ENCODE measurements at places on chromosomes 2 and 18. TPM values are rescaled to one million over a fixed set of nuclear protein-coding genes. Genes with fewer than 3 reads are reported as not detected.

The LBX2 gene
- total RNA-seq = 0.80 TPM

The ABHD1 gene
- total RNA-seq = not detected

The C1GALT1C1L gene
- total RNA-seq = not detected

The SRD5A2 gene
- total RNA-seq = not detected

DNA sequence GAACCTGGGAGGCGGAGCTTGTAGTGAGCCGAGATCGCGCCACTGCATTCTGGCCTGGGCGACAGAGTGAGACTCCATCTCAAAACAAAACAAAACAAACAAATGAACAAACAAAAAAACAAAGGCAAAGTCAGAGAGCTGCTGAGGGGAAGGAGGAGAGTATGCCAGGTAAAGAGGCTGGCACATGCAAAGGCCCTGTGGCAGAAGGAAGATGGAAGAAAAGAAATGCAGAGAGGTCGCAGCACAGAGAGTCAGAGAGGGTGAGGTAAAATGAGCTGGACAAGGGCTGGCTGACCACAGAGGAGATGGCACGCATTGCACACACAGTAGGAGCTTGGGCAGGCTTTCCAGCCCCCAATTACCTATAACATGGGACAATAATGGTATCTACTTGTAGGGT, 47.0 kb downstream of the FAM178B start:
- H3K27me3 ChIP-seq = no peaks in the 10 kb centered on the region
- no peak overlapping the region for H3K27ac ChIP-seq
- DNase-seq = no peak
- H3K4me1 ChIP-seq = no peaks in the 10 kb centered on the region
- H3K36me3 ChIP-seq = no peaks in the 10 kb centered on the region

DNA sequence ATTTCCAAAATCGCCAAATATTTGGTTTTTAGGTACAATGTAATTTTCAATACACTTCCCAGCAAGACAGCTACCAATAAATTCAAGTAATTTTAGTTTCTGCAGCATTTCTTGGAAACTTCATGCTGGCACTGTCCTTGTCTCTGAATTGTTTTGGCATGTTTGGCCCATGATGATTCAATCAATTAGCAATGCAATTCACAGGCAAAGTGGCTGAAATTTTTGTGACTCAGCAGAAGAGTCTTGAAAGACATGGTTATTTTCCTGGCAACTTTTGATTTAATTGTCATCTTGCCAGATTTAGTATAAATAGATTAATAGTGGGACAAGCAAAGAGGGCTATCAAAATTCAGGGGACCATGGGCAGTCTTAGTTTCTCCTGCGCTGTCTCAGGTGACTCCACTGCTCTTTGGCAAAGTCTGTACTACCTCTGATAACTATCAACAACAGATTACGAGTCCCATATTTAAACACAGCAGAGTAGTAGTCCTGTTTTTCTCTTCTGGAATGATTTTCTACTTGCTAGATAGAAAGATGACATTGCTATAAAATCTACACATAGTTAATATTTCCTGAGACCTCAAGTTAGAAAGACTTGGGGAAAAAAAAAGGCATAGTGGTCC, 88.9 kb upstream of the CYP26B1 start:
- H3K36me3 ChIP-seq = no peaks in the 10 kb centered on the region
- no peak overlapping the region for H3K27ac ChIP-seq
- no peaks in the 10 kb centered on the region for H3K27me3 ChIP-seq

- peak; percentile 35 for DNase-seq
- H3K4me1 ChIP-seq = peaks cover 18% of the 10 kb centered on the region
- peak overlapping the region; percentile 67 for H3K27ac ChIP-seq
- no peaks in the 10 kb centered on the region for H3K36me3 ChIP-seq
These were observed 42.2 kb upstream of the RTN4 start for GRCh38 chr2:55092439-55092838.

DNA sequence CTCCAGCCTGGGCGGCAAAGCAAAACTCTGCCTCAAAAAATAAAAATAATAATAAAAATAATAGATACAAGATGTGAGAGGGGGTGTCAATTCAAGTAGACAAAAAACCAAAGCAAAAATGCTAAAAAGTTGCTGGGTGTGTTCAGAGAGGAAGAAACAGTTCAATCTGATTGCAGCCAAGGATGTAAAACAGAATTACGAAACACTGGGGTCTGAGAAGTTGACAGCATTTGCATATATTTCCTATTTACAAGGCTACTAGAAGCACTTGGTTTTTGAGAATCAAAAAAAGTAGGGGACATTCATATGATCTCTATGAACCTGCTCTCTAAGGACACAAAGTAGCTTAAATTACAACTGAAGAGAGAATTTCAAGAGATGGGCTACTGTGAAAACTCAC, 7.6 kb downstream of the TRIP12 start:
- H3K27ac ChIP-seq = no peak overlapping the region
- no peak for DNase-seq
- H3K4me3 ChIP-seq = no peak overlapping the region
- peaks cover 3% of the 10 kb centered on the region for H3K36me3 ChIP-seq
- no peaks in the 10 kb centered on the region for H3K4me1 ChIP-seq

GRCh38 chr2:233362742-233363141, 8.4 kb downstream of the DGKD start:
- H3K36me3 ChIP-seq = no peaks in the 10 kb centered on the region
- H3K27me3 ChIP-seq = no peaks in the 10 kb centered on the region
- no peak overlapping the region for H3K27ac ChIP-seq
- no peak for DNase-seq

- H3K36me3 ChIP-seq = no peaks in the 10 kb centered on the region
- H3K4me3 ChIP-seq = no peak overlapping the region
- H3K27me3 ChIP-seq = no peaks in the 10 kb centered on the region
- H3K27ac ChIP-seq = no peak overlapping the region
- H3K4me1 ChIP-seq = no peaks in the 10 kb centered on the region
These were observed 244.4 kb upstream of the MGAT5 start for GRCh38 chr2:134009440-134009839.

DNA sequence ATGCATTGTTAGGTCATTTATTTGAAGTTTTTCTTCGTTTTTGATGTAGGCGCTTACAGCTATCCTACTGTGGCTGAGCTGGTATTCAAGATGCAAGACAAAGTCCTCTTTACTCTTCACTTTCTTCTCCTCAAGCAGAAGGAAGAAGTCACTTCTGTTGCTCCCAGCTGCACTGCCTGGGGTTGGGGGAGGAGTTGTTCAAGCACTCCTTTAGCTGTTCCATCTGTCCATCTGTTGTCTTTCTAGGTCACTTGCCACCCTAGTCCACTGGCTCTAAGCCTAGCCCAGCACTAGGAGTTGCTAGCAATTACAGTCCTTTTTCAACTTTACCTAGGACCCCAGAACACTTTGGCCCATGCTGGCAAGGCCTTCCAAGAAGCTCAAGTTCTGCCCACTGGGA, 200.6 kb upstream of the RBMS1 start:
- no peak for DNase-seq
- no peak overlapping the region for H3K4me3 ChIP-seq
- H3K27me3 ChIP-seq = no peaks in the 10 kb centered on the region
- H3K36me3 ChIP-seq = no peaks in the 10 kb centered on the region

DNA sequence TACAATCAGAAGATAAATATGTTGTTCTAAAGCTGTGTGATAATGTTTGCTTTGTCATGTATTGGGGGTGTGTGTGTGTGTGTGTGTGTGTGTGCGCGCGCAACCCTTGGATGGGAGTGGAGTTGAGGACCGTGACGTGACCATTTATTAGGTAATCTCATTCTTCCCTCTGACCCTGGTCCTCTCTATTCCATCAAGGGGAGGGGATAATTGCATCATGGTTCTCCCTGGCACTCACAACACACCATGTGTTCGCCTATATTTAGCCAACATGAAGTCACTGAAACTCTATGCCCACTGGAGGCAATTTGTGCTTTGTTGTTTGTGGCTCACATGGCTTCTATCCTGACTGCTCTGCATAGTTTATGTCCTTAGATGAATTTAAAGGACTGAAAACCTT, 79.8 kb upstream of the LRPPRC start:
- H3K27ac ChIP-seq = no peak overlapping the region
- no peaks in the 10 kb centered on the region for H3K27me3 ChIP-seq
- no peaks in the 10 kb centered on the region for H3K4me1 ChIP-seq
- H3K36me3 ChIP-seq = no peaks in the 10 kb centered on the region

Data from transverse colon (tissue), 4 donors.